ENCODE measurements at places on chromosomes 3 and 15.

DNA sequence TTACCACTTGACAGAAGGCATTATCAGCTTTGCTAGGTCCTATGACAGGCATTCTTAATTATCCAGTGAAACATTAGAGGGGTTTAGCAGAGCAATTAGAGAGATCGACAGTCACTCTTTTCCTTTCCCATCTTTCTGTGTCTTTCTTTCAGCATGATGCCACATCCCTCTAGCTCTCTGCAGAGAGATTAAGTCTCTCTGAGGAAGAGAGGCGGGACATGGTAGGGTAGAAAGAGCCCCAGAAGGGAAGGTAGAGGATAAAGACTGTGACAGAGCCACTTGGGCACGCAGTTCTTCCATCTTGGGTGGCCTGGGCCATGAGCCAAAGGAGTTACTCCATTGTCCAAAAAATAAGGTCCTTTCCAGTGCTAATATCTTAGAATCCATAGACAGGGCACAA lies 55.8 kb downstream of the HHLA2 start:
- no peak for DNase-seq

- peak; percentile 11 for DNase-seq
Measured at GRCh38 chr3:85576091-85576690, 617.4 kb downstream of the CADM2 start.

DNA sequence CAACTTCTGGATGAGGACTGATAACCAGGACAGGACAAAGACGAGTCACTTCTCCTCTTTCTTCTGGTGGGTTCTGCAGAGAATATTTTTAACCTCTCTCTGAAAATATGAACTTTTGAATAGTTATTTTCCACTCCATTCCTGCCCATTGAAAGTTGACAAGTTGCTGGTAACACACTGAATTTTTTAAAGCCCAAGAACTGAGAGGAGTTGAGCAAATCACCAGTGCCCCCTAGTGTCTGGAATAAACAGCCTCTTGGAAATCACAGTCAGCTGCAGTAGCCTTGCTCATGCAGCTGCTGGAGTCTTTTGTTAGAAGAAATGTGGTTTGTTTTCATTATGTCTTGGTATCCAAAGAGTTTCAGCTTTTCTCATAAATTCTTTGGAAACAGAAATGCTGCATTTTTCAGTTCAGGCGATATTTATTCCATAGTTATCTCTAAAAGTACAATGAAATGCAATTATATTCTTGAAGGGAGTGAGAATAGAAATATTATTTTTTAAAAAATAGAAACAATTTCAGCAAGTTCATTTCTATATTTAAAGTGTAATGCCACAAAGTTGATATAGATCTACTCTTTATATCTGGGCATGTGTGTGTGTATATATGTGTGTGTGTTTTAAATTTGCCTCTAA lies 741.0 kb upstream of the CBLB start:
- peak; percentile 67 for DNase-seq

DNA sequence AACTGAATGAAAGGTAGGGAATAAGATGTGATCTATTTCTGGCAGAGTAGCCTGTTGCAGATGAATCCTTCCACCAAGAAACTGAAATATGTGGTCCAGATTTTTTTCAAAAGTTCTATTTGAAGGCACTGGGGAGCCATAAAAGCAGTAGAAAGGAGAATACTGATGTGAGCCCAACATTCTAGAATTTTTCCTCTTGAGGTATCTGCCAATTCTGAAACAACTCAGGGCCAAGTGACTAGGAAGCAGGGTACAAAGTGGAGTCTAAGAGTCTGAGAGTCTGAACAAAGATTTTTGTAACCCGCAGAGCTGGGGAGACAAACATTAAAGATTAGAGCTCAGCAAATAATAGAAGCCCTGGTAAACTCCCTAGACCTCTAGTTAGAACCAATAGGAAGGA lies 58.3 kb upstream of the SLCO3A1 start:
- no peak for DNase-seq

GRCh38 chr3:120622457-120622856 lies 26.3 kb downstream of the NDUFB4 start:
- no peak for DNase-seq

All from pulmonary artery endothelial cell (primary cell).